ENCODE measurements at places on chromosomes 4 and X.

- no peak for DNase-seq
Observed at GRCh38 chr4:72006586-72006985, 25.2 kb upstream of the NPFFR2 start.

GRCh38 chr4:183139972-183140570, 41.0 kb downstream of the WWC2 start:
- DNase-seq: no peak

GRCh38 chr4:177092807-177093206, 216.9 kb upstream of the NEIL3 start:
- DNase-seq: no peak

DNA sequence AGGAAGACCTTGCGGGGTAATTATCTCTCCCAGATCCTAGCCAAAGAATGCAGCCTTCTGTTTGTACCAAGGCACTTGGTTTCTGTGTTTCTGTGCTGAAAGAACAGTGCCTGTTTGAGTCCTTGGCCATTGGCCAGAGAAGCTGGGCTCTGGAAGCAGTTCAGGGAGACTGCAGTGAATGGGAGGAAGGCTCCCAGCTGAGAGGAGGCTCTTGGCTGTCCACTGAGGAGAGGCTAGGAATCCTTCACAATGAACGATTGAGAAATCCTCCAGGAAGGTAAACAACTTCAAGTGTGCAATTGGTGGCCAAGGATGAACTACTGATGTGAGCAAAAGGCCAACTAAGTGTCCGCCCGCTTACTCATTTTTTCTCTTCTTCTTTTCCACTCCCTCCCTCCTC, 61.3 kb downstream of the HS3ST1 start:
- no peak for DNase-seq

GRCh38 chrX:132406106-132406505, 82.7 kb downstream of the MBNL3 start:
- DNase-seq: no peak

GRCh38 chr4:77817304-77818072, 1.7 kb downstream of the CNOT6L start:
- no peak for DNase-seq

GRCh38 chr4:66252291-66252690, 582.0 kb upstream of the EPHA5 start:
- DNase-seq: no peak

- DNase-seq: no peak
Observed at GRCh38 chrX:127943571-127943970, 108.6 kb downstream of the ACTRT1 start.

- DNase-seq: no peak
Observed at GRCh38 chr4:173424899-173425805, 26.2 kb upstream of the SCRG1 start.

DNA sequence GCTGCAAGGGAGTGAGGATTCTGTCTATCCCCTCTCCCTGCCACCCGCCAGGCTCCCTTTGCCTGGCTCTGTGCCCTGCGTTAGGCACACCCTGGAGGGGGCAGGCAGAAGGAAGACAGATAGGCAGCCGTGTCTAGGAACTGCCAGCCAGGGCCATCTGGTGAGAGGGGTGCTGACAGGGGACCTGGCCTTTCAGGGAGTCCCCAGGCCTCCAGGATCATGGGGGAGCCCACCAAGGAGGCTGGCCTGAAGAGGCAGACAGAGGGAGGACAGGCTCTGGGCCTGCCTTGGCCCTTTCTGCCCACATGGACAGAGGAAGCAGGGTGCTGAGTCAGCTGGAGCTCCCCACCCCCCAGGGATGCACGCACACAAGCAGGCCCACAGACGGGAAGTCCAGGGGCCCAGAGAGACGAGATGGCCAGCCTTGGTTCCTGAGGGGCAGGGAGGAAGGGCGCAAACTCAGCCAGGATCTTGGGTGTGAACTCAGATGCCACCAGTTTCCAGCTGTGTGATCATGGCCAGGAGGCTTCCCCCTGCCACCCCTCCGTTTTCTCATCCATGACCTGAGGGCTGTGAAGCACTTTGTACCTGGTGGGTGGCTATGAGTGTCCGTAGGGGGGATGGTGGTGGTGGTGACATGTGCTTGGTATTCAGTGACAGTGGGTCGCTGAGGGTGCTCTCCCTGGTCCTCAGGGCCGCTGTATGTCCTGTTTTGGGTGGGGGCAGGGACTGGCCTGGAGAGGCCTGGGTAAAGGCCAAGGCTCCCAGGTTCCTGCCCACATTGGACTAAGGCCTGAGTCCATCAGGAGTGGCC, 1.8 kb downstream of the SH3BP2 start:
- peak; percentile 46 for DNase-seq

GRCh38 chr4:120207021-120207420, 140.4 kb upstream of the MAD2L1 start:
- no peak for DNase-seq

DNA sequence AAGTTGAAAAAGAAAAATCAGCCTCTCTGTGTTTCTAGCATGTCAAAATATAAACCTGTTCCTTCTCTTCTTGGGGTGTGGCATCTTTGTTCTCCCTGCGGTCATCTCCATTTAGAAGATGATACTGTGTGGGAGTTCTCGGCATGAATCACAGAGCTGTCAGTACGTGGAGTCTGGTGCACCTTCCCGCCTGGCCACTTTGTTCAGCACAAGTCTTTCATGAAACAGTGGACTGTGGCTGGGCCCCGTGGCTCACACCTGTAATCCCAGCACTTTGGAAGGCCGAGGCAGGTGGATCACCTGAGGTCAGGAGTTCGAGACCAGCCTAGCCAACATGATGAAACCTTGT, 166.5 kb downstream of the MAML3 start:
- DNase-seq: no peak

- DNase-seq: no peak
Observed at GRCh38 chrX:131735127-131735526, 191.3 kb downstream of the OR13H1 start.

DNA sequence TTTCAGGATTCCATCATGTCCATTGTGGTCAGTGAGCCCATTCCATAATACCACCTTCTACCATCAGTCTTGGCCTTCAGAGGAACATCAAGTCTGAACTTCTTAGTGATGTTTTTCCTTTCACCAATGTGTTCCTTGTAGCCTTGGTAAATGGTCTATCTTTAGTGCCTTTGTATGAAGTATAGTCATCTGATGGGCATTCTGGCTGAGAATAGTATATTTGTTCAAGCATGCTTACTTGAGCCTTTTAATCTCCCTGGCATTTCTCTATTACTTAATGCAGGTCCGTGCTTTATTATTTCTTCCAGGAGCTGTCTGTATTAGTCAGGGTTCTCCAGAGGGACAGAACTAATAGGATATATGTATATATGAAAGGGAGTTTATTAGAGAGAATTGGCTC, 99.7 kb downstream of the TLL1 start:
- no peak for DNase-seq

GRCh38 chr4:85806334-85806733, 331.4 kb downstream of the ARHGAP24 start:
- no peak for DNase-seq

- no peak for DNase-seq
Observed at GRCh38 chr4:186351668-186352194, 85.7 kb downstream of the F11 start.

GRCh38 chrX:130676861-130677260, 226.1 kb downstream of the ENOX2 start:
- no peak for DNase-seq

- no peak for DNase-seq
Observed at GRCh38 chr4:80903020-80903419, 127.5 kb upstream of the BMP3 start.

- peak; percentile 5 for DNase-seq
Observed at GRCh38 chr4:3322059-3322550, 29.3 kb downstream of the RGS12 start.

DNA sequence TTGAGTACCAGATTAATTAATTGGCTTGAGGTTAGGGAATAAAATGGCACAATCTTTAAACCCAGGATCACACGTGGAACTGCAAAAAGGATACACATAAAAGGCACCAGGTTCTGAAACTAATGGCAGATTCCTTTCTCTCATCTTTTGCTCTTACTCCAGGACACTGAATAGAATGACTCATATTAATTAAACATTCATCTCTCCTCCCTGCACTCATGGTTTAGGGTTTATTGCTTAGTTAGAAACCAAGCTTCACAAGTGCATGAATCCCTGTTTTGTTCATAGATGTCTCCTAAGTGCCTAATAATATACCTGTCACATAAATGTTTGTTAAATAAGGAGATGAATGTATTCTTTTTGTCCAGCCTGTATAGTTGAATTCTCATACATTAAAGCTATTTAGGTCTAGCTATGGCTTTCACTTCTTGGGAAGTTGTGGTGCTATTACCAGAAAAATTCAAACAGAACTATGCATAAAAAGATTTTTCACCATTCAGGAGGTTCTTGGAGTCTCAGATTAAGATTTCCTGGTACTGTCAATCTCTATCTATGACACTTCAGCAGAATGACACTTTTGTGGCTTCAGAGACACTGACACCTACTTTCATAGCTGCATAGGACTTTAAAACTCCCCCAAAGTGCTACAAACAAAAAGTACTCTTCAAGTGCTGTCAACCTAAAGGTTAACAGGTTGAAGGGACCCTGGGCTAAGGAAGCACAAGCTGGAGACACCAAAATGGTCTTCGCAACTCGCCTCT, 7.4 kb downstream of the CORIN start:
- DNase-seq: no peak

DNA sequence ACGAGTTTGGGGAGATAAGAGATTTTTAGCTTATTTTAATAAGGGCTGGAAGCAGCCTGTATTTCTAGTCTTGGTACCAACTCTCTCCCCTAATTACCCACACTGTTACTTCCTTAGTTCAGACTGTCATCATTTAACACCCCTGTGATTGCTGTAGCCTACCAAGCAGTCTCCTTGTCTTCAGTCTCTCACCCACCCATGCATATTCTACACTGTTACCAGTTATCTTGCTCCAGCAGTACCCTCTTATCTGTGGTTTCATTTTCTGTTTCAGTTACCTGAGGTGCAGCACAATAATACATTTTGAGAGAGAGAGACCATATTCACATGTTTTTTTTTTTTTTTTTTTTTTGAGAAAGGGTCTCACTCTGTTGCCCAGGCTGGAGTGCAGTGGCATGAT, 80.2 kb downstream of the DIAPH2 start:
- no peak for DNase-seq

DNA sequence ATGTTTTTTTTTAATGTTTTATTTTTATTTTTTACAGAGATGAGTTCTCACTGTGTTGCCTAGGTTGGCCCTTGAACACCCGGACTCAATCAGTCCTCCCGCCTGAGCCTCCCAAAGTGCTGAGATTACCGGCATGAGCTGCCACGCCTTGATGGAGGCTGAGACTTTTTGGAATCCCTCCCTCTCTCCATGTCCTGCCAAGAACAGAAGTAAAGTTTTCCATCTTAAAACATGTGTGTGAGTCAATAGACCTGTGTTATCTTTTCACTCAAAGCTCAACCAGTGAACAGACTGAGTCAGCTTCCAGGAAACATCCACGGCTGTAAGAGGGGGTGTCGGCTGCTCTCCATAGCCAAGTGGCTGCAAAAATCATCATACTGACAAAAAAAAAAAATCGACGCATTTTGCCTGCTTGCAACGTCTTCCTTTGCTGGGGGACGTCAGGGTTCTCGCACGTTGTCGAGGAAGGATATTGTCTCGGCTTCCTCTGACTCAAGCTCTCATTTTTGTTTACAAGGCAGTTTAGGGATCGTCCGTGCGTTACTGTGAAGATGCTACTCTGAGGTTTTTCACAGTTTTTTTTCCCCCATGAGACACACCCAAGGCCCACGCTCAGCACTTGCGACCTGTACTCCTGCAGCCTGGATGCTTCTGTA, 10.0 kb upstream of the ASMTL start:
- DNase-seq: peak; percentile 70

GRCh38 chr4:18202486-18202885, 180.9 kb upstream of the LCORL start:
- DNase-seq: no peak
